Activated CD4-positive, alpha-beta memory T cell treated with anti-CD3 and anti-CD28 coated beads, Interleukin-2, amount 10 ng/mL, durations not matched to agents 7 days and 5 days (primary cell): ENCODE measurements at places on chromosomes 12 and 14. TPM values are rescaled to one million over a fixed set of nuclear protein-coding genes. Genes with fewer than 3 reads are reported as not detected.

Gene IFI27
- 184 TPM for total RNA-seq

- DNase-seq: no peak
Observed at GRCh38 chr14:96757456-96757855, 39.7 kb upstream of the VRK1 start.

DNA sequence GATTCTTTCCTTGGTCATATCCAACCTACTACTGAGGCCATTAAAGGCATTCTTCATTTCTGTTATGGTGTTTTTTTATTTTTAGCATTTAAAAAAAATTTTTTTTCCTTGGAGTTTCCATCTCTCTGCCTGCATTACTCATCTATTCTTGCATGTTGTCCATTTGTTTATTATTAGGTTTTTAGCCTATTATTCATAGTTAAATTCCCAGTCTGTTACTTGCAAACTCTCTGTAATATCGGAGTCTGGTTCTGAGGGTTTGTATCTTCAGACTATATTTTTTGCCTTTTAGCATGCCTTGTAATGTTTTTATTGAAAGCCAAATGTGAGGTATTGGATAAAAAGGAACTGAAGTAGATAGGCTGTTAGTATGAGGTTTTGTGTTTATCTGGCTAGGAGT lies 284.3 kb downstream of the FUT8 start:
- DNase-seq: no peak

DNA sequence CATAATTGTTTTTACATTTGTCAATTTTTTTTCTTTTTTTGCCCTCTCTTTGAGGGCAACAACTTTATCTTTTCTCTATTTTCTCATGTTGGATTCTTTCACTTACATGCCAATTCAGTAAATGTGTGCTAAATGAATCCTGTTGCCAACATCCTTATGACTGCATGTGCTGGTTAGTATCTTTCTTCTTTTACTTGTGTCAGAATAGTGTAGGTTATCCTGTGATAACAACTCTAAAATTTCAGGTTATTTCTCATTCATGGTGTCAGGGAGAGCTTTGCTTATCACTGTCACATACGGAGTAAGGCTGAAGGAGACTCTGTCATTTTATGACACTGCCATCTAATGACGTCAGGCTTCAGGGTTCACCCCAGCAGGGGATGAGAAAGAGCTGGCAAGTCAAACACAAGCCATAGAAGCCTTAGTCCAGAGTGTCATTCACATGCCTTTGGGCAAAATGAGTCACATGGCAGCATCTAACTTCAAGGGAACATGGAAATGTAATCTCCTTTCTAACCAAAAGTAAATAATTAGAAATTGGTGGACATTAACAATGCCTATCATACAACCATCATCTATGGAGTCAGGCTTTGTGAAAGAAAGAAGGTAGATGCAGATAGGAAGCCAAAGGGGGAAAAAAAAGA lies 242.5 kb upstream of the ATP2B1 start:
- DNase-seq: no peak
